ENCODE measurements at places on chromosomes 3 and 15.

GRCh38 chr3:50408443-50408944 lies 49.2 kb upstream of the TMEM115 start:
- no peak for DNase-seq

- no peak for DNase-seq
Measured at GRCh38 chr3:32009957-32010356, 28.4 kb downstream of the ZNF860 start.

GRCh38 chr3:37228749-37229148 lies 54.4 kb upstream of the LRRFIP2 start:
- no peak for DNase-seq

GRCh38 chr3:103306104-103306503 lies 871.3 kb downstream of the ZPLD1 start:
- no peak for DNase-seq

GRCh38 chr3:193630005-193630404 lies 37.0 kb downstream of the OPA1 start:
- no peak for DNase-seq

GRCh38 chr3:195907684-195907933 lies 742 bp downstream of the TNK2 start:
- no peak for DNase-seq

- no peak for DNase-seq
Measured at GRCh38 chr15:48914717-48915116, 36.8 kb downstream of the EID1 start.

DNA sequence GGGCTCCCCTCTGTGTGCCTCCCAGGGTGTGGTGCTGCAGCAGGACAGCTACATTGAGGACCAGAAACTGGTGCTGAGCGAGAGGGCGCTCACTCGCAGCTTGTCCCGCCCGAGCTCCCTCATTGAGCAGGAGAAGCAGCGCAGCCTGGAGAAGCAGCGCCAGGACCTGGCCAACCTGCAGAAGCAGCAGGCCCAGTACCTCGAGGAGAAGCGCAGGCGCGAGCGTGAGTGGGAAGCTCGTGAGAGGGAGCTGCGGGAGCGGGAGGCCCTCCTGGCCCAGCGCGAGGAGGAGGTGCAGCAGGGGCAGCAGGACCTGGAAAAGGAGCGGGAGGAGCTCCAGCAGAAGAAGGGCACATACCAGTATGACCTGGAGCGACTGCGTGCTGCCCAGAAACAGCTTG lies 53.7 kb downstream of the KLHL25 start:
- DNase-seq, result no peak

Measured in fibroblast of skin of left biceps (primary cell).